ENCODE measurements at places on chromosomes 1 and 21.

DNA sequence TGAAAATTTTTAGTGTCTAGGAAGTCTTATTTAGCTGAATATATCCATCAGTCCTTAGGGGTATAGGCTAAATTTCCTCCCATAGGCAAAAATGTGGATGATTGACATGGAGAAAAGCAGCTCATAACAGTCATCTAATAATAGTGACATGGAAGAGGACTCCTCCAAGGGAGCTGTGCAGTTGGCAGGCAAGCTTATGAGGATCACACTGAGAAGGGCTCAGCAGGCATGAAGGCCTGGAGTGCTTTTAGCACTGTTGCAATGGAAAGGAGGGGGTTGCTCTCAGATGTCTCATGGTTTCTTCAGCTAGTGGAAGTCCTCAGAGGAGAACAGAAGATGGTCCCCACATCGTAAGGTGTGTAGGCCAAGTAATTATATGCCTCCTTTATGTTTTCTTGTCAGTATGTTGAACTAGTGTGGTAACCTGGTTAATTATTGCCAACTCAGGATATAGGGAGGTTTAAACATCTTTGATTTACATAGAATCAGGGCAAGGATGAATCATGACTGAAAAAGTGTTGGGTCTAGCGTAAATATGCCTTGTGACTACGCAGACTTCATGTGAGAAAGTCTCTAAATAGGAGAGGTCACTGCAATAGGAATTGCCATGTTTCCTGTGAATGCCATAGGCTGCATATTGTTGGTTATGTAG, 18.9 kb downstream of the VN1R5 start:
- DNase-seq = no peak

DNA sequence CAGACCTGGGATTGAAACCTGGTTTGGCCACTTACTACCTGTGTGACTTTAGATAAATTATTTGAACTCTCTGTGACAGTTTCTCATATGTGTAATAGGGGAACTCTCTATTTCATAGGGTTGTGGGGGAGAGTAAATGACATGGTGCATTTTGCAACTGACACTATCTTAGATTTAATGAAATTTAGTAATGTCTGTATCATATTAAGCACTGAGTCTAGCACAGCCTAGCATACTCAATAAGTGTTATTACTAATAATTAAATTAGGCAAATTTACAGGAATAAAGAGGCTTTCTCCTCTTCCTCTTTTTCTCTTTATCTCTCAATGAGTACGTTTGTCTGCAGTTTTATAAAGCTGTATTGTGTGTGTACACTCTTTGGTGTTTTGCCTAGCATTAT, 80.2 kb upstream of the MACF1 start:
- no peak for DNase-seq

DNA sequence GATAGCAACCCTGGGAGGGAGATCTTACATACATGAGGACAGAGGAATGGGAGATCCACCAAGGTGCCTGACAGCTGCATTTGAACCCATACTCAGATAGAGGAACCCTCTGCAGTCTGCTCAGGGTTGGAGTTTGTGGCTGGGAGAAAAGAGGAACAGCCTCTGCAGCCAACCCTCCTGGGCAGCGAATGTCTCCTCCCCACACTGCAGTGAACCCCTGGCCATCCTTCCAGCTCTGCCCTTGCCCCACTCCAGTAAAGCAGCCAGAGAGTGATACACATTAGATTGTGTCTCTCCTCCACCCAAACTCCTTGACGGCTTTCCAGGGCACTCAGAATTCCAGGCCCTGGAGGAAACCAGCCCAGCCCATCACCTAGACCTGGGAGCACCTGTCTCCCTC, 137.7 kb downstream of the RUNX1 start:
- no peak for DNase-seq

DNA sequence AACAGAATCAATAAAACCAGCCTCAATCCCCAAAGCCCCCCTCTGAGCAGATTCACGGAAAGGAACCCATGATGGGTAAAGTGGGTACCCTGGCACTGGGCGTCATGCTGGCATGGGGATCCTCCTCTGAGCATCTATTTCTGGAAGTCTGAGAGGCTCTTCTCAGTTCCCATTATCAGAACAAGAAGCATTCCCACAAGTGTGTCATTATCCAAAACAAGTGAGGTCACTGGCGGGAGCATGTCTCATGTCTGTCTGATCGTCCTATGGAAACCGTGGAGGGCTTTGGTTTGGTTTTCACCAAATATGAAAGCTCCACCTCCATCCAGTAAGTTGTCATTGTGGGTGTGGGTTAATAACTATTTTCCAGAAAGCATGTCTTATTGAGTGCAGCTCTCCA, 70.7 kb downstream of the PGM1 start:
- DNase-seq = no peak

DNA sequence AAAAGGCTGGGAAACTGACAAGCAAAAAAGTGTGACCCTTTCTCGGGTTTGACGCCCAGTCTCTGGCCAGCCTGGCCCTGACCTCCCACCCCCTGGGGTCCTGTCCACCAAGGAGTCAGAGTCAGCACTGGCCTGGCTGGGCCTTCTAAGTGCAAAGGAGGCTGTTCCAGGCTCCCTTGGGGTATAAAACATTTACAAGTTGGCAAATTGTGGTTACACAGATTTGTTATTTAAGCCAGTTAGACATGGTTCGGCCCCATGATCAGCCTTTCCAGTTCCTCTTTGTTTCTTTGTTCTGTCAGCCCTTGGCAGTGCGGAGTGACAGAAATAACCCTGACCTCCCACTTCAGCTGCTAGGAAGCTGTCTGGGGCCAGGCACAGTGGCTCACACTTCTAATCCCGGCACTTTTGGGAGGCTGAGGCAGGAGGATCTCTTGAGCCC, 161.6 kb upstream of the RAB4A start:
- no peak for DNase-seq

GRCh38 chr1:3187415-3188149, 118.6 kb downstream of the PRDM16 start:
- no peak for DNase-seq

DNA sequence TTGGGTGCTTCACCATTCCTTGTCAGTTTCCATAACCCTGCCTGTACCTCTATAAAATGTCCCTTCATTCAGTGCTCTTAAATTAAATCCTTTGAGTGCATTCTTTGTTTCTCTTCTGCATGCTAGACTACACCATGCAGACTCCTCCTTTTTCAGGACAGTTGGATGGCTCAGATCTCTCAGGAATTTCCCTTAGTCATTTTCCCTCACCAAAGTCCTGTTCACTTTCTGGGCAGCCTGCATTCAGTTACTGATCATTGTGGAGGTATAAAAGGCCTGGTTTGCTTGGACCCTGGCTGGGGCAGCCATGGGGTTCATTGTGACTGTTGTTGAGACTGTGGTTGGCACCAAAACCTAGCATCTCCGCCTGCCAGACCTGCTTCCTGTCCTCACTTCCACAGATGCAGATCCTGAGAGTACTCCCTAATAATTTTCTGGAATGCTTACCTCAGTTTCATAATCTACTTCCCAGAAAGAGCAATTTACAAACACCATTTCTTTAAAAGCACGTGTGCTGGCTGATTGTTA, 88.4 kb downstream of the PDE4B start:
- no peak for DNase-seq

DNA sequence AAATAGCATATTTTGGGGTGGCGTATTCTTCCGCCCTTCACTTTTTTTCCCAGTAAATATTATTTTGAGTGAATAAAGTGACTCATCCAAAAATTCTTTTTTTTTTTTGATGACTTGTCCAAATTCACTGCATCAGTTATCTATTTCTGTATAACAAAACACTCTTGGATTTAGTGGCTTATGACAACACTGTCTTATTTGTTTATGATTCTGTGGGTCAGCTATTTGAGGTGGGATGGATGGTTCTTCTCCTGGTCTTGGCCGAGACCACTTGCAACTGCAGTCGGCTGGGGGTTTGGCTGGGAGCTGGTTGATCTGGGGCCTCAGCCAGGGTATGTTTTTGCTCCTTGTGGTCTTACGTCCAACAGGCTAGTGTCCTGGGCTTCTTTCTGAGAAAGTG, 39.9 kb upstream of the SRSF10 start:
- DNase-seq = no peak

- DNase-seq = no peak
Measured at GRCh38 chr21:15300131-15300530, 235.3 kb upstream of the NRIP1 start.

DNA sequence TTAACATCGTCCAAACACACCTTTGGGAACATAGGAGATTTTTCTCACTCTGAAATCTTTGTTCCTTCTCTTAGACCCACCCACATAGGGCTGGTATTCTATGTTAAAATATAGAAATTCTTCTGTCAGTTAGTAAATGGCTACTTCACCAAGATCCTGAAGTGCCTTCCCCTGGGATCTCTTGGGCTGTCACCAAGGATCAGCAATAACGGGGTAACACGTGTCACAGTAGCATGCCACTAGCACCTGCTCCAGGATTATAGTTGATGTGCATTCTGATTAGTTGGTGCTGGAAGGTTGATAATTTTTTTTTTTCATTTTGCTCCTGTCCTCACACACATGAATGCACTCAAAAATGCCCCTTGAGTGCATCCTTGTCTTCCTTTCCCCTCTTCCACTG, 298.7 kb downstream of the NTNG1 start:
- DNase-seq = no peak

- no peak for DNase-seq
Measured at GRCh38 chr1:82762829-82763532, 962.2 kb downstream of the ADGRL2 start.

DNA sequence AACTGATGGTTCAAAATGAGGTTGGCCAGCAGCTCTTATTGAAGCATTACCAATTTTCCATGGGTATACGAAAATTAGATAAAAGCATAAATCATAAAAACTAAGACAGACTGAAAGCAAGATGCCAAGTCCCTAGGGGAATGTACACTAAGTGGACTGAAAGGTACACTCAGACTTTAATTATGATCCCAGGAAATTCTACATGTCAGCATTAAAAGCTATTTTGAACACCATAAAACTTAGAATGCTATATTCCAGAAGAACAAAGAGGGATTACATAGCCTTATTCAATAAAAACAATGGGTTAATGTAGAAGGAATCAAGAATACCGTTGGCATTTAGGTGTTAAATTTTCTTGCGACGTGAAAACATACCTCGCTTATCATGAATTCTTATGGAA, 558.5 kb downstream of the LRRIQ3 start:
- peak; percentile 9 for DNase-seq

DNA sequence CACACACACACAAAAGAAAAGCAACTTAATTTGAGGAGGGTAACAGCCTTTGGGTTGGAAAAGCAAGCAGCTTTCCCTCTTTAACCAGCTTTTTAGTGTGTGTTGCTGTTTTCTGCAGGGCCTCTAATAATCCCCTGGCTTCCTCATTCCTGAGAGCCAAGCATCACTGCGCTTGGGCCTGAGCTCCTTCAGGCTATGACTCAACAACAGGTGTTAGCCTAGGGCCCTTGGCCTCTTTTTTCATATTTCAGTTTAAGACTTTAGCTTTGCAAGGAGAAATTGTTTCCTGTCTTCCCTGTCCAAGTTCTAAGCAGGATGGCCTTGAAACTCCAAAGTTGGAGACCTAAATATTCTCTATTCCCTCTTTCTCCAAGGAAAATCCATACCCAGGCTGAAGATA, 26.2 kb upstream of the SNX27 start:
- DNase-seq = no peak

DNA sequence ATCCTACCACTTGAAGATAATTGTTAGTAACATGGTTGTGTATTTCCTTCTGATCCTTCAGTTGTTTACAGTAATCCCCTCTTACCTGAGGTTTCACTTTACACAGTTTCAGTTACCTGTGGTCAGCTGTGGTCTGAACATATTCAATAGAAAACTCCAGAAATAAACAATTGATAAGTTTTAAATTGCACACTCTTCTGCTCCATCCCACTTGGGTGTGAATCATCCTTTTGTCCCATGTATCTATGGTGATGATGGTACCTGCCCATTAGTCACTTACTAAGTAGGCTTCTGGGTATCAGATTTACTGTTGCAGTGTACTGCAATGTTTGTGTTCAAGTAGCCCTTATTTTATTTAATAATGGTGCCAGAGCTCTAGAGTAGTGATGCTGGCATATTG, 62.5 kb downstream of the OSBPL9 start:
- peak; percentile 5 for DNase-seq

- no peak for DNase-seq
Measured at GRCh38 chr1:1232796-1233566, 944 bp downstream of the B3GALT6 start.

- peak; percentile 27 for DNase-seq
Measured at GRCh38 chr1:12019858-12020509, 686 bp downstream of the MIIP start.

GRCh38 chr1:7509598-7509997, 261.5 kb upstream of the VAMP3 start:
- no peak for DNase-seq

- DNase-seq = peak; percentile 10
Measured at GRCh38 chr1:58310469-58310868, 236.1 kb downstream of the OMA1 start.

DNA sequence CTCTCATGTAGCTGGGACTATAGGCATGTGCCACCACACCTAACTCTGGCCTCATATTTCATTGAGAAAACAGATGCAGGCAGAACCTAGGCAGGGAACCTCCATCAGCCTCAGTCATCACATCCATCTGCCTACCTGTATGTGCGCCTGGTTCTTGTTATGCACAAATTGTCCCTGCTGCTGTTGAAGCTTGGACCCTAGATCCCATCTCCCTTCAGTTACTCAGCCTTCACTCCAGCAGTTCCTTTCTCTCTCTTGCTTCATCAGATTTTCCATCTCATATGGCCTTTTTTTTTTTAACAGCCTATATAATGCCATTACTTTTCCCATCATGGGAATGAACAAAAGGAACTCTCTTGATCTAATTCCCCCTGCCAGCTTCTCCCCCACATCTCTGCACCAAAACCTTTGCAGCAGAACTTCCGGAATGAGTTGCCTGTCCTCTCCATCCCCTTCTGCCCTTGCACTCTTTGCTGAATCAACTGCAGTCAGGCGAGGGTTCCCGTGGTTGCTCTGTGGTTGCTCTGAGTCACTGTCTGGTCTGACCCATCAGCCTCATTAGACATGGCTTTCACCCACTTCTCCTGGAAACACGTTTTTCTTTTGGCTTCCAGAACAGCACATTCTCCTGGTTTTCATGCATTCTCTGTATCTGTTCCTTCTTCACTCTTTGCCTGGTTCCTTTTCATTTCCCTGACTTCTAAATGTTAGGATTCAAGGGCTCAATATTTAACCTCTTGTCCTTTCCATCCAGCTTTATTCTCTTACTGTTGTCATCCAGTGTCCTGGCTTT, 41.5 kb downstream of the UBE4B start:
- DNase-seq = no peak

GRCh38 chr21:36478207-36478701, 1.7 kb downstream of the CLDN14 start:
- DNase-seq = no peak

DNA sequence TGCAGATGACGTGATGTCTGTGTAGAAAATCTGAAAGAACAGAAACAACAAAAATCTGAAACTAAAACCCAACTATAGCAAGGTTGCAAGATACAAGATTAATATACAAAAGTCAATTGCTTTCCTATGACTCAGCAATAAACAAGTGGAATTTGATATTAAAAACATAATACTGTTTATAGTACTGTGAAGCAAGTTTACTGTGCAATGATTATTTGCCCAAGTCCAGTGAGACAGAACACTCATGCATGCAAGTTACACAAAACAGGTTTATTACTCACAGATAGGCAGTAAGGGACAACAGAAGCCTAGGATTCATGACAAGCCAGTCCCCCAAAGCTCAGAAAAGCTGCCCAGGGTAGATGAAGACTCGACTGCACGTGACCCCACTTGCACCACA, 62.4 kb upstream of the RAB4A start:
- DNase-seq = no peak

GRCh38 chr21:36396971-36397370, 11.8 kb downstream of the CHAF1B start:
- DNase-seq = no peak

GRCh38 chr1:207019161-207019560, 13.4 kb downstream of the C1orf116 start:
- no peak for DNase-seq

GRCh38 chr1:147625362-147625995, 44.8 kb downstream of the ACP6 start:
- no peak for DNase-seq

Measured in NCI-H69 (cell line).